ENCODE measurements at places on chromosomes 6 and 20.

DNA sequence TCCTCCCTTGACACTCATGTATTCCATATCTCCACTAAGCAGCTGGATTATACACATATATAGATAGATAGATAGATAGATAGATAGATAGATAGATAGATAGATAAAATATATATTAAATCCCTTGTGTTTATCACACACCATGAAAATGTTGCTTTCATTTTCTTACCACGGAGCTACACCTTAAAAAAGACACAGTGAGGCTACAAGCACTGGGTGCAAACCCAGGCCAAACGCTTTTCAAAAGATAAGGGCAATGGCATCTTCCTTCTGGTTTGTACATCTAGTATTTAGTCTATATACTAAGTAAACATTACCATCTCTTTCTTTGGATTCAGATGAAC is 377.1 kb downstream of the ESR1 start:
- no peak for DNase-seq

DNA sequence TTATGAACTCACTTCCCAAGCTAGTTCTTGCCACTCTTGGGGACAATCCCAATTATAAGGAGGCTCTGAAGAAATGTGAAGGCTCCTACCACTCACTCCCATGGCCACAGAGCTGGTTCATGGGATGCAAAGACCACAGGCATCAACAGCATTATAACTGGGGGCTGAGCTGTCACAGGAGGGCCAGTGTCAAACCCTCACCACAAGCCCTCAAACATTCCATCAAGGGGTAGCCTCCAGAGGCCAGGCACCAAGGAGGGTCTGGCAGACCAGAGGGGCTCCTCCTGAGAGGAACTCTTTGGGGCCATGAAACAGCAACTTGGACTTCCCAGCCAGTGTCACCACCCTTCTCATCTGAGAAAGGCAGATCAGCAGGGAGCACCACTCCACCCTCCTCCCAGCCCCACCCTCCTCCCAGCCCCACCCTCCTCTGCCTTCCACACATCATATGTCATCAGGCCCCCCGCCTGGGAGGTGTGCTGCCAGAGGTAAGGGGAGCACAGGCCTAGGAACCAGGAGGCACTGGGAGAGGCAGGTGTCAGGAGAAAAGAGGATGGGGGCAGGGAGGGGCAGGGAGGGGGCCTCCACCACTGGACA is 1.2 kb upstream of the TSPO2 start:
- DNase-seq, result no peak

DNA sequence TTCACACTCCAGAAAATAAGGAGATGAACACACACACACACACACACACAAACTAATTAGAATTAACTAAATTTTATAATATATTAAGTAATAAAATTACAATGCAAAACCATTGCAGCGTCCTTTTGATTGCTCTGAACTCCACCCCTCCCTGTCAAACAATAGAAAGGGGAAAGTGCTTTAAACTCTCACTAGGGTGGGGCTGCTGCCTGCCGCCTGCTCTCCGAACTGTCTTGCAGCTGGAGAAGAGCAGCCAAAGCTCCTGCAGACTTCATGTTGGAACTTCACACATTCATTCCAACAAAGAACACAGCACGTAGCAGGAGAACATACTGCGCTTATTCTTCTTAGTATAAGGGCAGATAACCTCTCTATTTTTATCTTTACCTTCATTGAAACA is 83.2 kb downstream of the GCLC start:
- DNase-seq, result no peak

DNA sequence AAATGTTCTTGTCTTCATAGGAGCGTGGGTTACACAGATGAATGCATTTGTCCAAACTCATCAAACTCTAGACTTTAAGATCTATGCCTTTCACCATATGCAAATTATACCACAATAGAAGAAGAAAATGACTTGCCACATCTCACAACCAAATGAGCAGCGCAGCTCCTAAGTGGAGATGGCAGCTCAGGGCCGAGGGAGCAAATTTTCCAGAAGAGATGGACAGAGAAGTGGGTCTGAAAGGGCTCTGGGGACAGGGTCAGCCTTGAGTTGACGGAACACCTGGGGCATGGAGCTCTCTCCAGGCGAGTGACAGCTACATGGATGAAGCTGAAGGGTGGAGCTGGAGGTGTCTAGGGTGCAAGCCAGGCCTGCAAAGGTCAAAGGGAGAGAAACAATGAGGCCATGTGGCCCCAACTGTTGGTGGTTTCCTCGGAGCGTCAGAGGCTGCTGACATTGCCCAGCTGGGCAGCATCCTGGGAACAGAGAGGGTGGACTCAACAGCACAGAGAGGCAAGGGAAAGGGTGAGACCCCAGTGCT is 228.3 kb downstream of the NRN1 start:
- DNase-seq, result no peak

- DNase-seq, result no peak
These were observed 40.4 kb downstream of the FAM8A1 start for GRCh38 chr6:17640477-17640917.

DNA sequence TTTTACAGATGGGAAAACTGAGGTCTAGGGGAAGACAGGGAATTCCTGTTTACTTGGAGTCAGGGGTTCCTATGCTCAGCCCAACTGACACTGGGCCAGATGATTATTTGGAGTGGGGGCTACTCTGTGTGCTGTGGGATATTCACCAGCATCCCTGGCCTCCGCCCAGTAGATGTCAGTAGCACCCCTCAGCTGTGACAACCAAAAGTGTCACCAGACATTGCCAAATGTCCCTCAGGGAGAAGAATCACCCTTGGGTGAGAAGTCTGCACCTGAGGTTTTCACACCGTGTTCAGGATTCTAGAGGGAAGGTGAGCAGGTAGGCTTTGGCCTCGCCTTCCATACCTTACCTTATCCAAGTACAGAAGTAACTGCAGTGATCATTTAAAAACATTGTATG is 27.6 kb downstream of the CDH26 start:
- DNase-seq, result no peak

- no peak for DNase-seq
These were observed 33.4 kb upstream of the MAS1L start for GRCh38 chr6:29521006-29521680.

GRCh38 chr20:36274181-36274841 is 31.8 kb upstream of the DLGAP4 start:
- no peak for DNase-seq

DNA sequence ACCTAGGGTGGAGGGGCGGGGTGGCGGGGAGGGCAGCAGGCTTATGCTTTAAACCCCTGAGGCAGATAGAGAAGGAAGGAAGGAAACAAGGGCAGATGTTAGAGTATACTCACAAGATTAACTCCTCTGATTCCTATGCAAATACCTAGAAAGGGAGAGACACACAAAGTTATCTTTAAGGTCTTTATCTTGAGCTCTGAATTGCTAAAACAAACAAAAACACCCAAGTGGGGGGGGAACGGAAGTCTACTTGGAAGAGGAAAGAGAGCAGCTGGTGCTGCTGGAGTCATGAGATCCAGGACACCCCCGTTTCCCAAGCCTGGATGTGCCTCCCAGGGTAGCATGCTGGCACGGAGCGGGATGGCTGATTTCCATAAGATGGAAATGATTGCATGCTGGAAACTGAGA is 43.4 kb downstream of the PLAGL1 start:
- DNase-seq, result no peak

DNA sequence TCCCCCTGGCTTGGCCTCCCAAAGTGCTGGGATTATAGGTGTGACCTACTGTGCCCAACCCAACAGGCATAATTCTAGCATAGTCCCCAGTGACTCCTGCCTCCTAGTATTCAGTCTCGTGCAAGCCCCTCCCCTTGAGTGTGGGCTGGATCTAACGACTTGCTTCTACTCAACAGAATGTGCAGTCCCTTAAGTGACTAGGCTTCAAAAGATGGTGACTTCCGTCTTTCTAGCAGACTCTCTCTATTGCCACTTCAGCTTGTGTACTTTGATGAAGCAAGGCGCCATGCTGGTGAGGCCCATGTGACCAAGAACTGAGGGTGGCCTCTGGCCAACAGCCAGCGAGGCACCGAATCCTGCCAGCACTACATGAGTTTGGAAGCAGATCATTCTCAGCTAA is 109.6 kb upstream of the TRAF3IP2 start:
- DNase-seq, result no peak

- no peak for DNase-seq
These were observed 360.2 kb downstream of the PREX1 start for GRCh38 chr20:48467622-48468021.

GRCh38 chr20:6362245-6362644 is 239.4 kb upstream of the FERMT1 start:
- DNase-seq, result no peak

GRCh38 chr6:19597809-19598320 is 239.3 kb upstream of the ID4 start:
- no peak for DNase-seq

DNA sequence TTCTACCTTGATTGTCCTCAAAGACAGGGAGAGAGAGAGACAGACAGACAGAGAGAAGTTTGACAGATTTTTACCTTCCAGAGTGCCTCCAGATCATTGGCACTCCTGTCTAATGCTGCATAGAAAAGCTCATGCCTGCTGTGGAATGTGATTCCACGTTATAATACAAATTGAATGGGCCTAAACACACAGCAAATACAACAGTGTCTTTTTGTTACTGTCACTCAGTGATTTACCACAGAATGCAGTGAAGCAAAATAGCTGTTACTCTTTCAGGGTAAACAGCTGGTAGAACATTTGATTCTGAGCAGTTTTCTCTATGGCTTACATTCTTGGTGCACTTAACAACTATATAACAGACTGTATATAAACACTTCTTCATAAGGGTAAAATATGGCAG is 558.7 kb downstream of the LMBRD1 start:
- no peak for DNase-seq

All from kidney capillary endothelial cell (primary cell).